ENCODE measurements at places on chromosomes 16 and 17.

- no peak for DNase-seq
Observed at GRCh38 chr16:2468233-2468724, 2.8 kb upstream of the NTN3 start.

DNA sequence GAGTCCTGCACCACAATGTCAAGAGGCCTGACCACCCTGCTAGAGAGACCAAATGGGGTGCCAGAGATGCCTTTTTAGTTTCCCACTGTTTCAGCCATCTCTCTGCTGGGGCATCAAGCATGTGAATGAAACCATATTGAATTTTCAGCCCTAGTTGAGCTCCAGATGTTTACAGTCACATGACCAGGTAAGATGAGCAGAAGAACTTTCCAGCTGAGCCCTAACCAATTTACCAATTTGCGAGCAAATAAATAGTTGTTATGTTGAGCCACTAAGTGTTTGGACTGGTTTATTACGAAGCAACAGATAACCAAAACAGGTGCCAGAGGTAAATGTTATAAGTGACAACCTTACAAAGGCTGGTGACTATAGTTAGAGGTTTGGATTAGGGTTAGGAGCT is 209.1 kb upstream of the CCL2 start:
- DNase-seq = no peak

- no peak for DNase-seq
Observed at GRCh38 chr16:1167276-1168107, 14.6 kb downstream of the CACNA1H start.

- no peak for DNase-seq
Observed at GRCh38 chr16:70018254-70018653, 67.1 kb downstream of the CLEC18A start.

DNA sequence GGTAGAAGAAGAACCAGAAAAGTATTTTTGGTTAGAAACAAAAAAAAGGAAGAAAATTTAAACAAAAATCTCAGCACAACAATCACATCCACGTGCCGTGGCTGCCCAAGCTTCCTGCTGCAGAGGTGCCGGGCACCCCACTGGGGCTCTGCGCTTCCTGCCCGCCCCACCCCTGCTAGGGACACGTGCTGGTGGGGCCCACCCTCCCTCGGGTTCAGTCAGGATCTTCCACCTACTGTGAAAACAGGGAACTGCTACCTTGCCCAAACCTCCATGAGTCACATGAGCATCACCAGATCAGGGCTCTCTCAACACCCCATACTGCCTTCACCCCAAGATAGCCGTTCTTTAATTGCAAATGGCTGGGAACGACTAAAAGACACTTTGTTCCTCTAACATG is 24.4 kb upstream of the CYTH1 start:
- no peak for DNase-seq

DNA sequence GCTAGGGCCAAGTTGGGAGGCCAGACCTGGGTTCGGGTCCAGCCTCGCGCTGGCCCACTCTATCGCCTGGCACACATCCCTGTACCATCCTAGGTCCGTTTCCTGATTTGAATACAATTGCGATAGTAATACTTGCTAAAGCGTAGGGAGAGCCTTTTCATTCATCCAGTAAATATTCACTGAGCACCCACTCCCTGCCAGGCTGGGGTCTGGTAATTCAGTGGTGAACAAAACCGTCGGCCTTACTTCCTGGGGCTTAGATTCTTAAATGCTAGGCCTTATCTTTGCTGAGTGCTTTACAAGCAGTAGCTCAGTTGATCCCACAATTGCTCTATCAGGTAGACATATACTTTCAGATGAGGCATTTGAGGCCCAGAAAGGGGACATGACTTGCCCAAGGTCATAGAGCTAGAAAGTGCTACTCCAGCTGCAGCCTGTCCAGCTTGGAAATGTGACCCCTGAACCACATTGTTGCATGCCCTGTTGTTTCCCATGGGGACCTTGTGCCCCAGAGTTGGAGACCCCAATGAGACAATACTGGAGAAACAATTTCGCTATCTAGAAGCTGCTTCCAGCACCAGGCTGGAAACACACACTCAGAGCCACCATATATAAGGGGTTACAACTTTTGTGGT is 691 bp downstream of the USB1 start:
- no peak for DNase-seq

- DNase-seq = no peak
Observed at GRCh38 chr16:72876221-72876620, 171.7 kb downstream of the ZFHX3 start.

DNA sequence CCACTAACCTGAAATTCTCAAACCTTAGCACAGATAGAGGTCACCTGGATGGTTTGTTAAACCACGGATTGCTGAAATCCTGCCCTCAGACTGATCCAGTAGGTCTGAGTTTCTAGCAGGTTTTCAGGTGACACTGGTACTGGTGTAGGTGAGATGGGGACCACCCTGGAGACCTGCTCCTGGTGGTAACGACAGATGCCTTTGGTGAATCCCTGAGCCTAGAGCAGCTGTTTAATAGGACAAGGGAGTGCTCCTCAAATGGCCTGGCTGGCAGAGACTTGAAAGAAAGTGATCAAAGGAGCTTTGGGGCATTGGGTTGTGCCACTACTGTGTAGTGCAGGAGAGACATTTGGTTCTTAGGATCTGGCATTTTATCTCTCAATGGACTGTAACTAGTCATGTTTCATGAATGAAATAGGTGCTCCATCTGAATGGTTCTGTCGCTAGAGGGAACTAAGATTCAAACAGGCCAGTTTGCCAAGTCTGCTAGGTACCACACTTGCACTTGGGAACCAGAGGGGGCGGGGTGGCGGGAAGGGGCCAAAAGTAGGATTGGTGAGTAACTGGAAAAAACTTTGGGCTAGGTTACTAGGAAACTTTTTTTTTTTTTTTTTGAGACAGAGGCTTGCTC is 2.9 kb upstream of the IFI35 start:
- DNase-seq = no peak

GRCh38 chr16:66953462-66954096 is 7.5 kb upstream of the CES3 start:
- no peak for DNase-seq

DNA sequence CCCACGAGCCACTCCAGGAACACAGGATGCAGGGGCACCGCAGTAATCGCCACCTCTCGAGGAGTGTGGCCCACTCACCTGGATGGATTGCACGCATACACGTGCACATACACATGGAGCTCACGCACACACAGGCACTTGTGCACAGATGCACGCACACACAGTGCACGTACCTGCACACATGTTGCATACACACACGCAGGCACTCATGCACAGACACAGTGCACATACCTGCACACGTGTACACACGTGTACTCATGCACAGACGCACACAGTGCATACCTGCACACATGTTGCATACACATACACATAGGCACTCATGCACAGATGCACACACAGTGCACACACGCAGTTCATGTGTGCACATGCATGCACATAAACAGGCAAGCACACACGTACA is 11.6 kb upstream of the WDR45B start:
- DNase-seq = no peak

- DNase-seq = no peak
Observed at GRCh38 chr17:51185763-51186332, 19.6 kb downstream of the NME2 start.

GRCh38 chr16:12168074-12169000 is 191.8 kb downstream of the SNX29 start:
- no peak for DNase-seq

- DNase-seq = no peak
Observed at GRCh38 chr17:6789146-6789545, 13.1 kb downstream of the FBXO39 start.

GRCh38 chr16:78075800-78076199 is 23.7 kb upstream of the WWOX start:
- no peak for DNase-seq

GRCh38 chr17:55228683-55229192 is 36.0 kb upstream of the HLF start:
- DNase-seq = no peak

- DNase-seq = no peak
Observed at GRCh38 chr17:80649672-80650330, 105.2 kb downstream of the RPTOR start.

DNA sequence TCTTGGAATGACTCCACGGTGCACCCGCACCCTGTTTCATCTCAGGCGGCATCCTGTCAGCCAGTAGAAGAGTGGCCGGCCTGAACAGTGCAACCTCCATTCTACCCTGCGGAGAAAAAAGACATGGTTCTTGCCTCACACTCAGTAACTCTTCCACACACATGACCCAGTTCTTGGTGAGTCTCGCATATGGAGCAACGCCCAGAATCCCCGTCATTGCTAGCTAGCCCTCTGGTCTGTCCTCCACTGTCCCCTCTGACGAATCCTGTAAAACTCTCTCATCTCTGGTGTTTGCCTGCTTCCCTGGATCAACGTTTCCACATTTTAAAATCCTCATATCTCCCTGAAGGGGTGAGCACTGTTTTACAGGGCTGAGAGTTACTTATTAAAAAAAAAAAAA is 4.2 kb upstream of the RDM1 start:
- DNase-seq = no peak

GRCh38 chr17:59764292-59764741 is 56.9 kb downstream of the VMP1 start:
- DNase-seq = no peak

GRCh38 chr17:72863526-72864211 is 228.8 kb downstream of the SLC39A11 start:
- DNase-seq = no peak

- DNase-seq = no peak
Observed at GRCh38 chr16:66381585-66382170, 15.2 kb downstream of the CDH5 start.

GRCh38 chr17:15413101-15413771 is 54.2 kb downstream of the CDRT4 start:
- DNase-seq = no peak

- no peak for DNase-seq
Observed at GRCh38 chr17:66171692-66172091, 20.2 kb downstream of the CEP112 start.

DNA sequence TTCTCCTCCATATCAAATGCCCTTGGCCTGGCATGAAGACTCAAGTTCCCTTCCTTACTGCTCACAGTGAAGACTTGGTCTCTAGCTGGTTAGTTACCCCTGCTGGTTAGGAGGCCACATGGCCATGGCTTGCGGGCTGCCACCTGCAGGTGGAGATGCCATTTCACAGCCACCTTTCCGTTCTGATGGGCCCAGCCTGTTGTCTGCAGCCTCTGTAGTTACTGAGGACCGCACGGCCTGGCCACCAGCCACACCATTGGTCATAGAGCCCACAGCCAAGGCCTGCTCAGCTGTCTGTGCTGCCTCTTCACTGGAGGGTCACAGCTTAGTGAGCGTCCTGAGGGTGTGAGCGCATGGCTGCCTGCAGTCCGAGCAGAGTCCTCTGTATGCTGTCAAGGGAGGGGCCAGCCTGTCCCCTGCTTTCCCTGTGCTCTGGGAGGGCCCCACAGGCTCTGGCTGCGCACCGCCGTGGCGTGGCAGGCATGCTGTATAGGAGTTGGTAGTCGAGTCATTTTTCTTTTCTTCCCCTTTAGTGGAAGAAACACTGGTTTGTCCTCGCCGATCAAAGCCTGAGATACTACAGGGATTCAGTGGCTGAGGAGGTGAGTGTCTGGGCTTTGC is 59.2 kb downstream of the PLD6 start:
- no peak for DNase-seq

DNA sequence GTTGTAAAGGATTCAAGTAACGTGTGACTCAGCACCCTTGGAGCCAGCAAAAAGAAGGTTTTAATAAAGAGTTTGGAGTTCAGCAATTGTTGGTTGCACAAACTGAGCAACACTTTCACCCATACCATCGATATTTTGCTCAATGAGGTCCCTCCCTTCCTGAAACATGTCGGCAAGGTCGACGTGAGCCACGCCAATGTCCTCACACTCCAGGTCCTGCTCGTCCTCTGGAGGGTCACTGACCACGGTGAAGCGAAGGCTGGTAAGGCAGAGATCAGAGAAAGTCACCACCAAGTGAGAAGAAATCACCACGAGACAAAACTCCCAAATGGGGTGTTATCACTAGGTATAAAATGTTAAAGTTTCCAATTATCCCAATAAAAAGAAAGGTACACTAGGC is 98.3 kb downstream of the RPGRIP1L start:
- no peak for DNase-seq

- no peak for DNase-seq
Observed at GRCh38 chr17:46995841-46996571, 17.0 kb upstream of the RPRML start.

DNA sequence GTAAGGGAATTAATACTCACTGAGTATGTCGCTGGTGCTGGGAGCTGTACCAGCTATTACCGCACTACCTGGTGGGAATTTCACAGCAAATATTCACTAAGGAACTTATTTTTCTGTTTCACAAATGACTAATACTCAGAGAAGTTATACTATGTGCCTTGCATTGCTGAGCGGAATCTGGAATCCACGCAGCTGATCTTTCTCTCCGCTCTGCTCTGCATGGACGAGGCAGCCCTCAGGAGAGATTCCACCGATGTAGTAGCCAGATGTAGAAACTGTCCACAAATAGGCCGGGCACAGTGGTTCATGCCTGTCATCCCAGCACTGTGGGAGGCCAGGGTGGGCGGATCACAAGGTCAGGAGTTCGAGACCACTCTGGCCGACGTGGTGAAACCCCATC is 17.1 kb downstream of the NME3 start:
- DNase-seq = no peak

GRCh38 chr17:73874008-73874720 is 229.9 kb upstream of the SDK2 start:
- DNase-seq = no peak

DNA sequence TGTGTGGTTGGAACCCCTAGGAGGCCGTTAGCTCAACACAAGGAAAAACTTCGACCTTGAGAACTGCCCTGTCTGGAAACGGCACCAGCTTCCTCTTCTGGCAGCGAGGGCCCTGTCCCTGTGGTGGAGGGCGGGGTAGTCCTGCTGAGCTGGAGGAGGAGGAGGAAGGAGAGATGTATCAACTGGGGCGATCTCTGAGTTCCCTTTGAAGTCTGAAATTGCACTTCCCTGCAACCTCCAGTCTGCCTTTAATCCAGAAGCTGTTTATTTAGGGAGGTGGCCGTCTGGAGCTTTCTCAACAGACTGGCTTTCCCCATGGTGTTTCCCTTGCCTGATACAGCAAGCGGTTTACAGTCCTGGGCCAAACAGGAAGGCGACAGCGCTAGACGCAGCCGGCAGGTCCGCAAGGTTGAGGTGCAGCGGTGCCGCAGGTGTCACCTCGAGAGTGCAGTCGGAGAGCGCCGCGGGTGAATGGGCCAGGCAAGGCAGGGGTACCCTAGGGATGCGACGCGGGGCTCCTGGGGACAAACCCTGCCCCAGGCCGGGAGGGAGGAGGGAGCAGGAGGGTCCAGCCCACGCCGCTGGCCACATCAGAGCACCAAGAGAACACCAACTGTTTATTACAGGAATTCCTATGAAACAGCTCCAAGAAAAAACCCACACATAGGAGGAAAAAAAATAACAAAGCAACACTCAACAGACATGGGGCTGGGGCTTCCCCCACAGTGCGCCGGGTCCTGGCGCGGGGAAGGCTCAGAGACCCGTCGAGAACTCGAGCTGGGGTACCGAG is 11.4 kb upstream of the MRPS23 start:
- DNase-seq = peak; percentile 39

Measured in renal pelvis (tissue), 12 donors.